Left renal cortex interstitium (tissue), 4 donors: ENCODE measurements at places on chromosomes 2 and 18. TPM values are rescaled to one million over a fixed set of nuclear protein-coding genes. Genes with fewer than 3 reads are reported as not detected.

- no peak for DNase-seq
Measured at GRCh38 chr2:185990861-185991525, 252.4 kb downstream of the FSIP2 start.

DNA sequence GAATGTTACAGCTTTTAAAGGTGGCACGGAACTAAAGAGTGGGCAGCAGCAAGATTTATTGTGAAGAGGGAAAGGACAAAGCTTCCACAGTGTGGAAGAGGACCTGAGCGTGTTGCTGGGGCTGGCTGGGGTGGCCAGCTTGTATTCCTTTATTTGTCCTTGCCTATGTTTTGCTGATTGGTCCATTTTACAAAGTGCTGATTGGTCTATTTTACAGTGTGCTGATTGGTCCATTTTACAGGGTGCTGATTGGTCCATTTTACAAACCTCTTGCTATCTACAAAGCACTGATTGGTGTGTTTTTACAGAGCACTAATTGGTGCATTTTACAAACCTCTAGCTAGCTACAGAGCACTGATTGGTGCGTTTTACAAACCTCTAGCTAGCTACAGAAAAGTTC lies 109.7 kb upstream of the DDX18 start:
- DNase-seq: no peak

GRCh38 chr2:157421331-157421944 lies 22.5 kb downstream of the CYTIP start:
- no peak for DNase-seq

GRCh38 chr18:52367953-52368742 lies 28.2 kb downstream of the DCC start:
- DNase-seq: no peak

UGT1A8 gene
- not detected for polyA plus RNA-seq

DNA sequence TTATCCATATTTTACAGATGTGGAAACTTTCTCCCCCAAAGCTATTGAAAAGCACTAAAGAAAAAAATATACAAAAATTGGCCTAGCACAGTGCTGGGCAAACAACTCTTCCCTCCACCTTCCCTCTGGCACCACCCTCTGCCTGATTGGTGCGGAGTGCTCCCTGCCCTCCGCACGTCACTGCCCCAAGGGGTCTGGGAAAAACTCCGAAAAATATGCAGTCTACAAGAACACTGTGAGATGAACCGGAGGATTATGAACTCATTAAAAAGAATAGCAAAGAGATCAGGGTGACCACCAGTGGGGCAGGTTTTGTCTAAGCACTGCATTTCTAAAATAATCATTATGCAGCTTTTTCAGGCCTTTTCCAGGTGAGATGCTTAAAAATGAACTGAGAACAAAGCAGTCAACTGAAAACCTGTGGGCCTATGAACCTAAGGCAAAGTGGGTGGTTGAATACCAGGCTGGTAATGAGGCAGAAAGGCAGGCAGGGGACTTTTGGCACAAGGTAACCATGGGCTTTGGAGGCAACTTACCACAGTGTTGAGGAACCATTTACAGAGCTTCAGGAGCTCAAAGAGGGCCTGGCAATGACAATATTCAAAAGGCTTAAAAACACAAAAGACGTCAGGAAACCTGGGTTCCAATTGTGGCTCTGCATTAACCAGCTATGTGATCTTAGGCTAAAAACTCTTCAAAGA lies 57.5 kb downstream of the AAK1 start:
- no peak for DNase-seq

DNA sequence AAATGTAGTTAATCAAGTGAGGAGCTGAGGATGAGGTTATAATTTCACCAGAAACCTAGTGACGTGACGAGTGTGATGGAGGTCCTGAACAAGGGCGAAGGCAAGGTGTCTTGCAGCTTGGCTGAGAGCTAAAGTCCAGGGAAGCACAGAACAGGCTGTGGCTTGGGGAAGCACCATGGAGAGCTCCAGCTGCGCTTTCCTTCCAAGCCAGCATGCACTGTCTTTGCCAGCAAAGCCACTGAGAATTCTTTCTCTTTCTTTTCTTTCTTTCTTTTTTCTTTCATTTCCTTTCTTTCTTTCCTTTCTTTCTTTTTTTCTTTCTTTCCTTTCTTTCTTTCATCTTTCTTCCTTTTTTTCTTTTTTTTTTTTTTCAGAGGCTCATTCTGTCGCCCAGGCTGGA lies 239.3 kb downstream of the FBXO15 start:
- DNase-seq: no peak

DNA sequence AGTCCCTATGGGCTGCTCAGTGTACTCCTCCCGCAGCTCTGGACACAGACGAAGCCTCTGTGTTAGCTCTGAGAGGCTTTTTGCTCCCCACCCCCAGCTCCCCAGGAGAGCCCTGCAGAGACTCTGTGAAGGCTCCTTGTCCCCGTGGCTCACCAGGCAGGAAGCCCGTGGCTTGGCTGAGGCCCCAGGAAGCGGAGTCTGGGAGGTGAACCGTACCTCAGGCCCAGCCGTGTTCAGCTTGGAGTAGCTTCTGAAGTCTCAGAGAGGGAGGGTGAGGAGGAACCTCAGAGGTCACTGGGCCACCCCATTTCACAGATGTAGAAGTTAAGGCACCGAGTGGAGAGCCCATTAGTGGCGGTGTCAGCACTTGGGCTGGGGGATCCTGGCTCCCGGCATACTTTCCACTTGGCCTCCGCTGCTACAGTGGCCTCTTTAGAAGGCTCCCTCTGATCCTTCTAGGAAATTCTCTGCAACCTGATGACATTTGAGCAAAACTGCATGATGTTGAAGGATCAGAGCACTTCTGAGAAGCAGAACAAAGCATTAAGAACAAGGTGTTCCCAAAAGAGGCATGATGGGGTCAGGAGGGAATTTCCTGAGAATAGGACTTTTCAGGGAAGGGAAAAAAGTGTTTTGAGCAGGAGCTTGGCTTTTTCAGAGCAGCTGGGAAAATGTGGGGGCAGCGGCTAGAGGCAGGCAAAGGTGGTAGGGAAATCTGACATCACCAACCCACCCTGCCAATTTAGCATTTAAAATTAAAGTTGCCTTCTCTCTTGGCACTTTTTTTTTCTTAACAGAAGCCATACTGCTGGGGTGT lies 79.1 kb downstream of the MCFD2 start:
- no peak for DNase-seq

DNA sequence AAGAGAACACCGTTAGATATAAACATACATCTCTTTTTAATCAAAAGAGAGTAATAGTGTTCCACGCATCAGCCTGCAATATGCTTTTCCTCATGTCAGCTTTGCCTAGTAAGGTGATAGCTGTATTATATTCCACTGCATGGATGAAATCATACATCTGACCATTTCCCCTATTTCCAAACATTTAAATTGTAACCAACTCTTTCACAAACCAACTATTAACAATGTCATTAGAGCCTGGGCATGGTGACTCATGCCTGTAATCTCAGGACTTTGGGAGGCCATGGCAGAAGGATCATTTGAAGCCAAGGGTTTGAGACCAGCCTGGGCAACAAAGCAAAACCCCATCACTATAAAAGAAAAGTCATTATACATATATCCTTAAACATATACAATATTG lies 284.8 kb downstream of the BCL11A start:
- no peak for DNase-seq

SPR gene
- polyA plus RNA-seq: 12.5 TPM

DNA sequence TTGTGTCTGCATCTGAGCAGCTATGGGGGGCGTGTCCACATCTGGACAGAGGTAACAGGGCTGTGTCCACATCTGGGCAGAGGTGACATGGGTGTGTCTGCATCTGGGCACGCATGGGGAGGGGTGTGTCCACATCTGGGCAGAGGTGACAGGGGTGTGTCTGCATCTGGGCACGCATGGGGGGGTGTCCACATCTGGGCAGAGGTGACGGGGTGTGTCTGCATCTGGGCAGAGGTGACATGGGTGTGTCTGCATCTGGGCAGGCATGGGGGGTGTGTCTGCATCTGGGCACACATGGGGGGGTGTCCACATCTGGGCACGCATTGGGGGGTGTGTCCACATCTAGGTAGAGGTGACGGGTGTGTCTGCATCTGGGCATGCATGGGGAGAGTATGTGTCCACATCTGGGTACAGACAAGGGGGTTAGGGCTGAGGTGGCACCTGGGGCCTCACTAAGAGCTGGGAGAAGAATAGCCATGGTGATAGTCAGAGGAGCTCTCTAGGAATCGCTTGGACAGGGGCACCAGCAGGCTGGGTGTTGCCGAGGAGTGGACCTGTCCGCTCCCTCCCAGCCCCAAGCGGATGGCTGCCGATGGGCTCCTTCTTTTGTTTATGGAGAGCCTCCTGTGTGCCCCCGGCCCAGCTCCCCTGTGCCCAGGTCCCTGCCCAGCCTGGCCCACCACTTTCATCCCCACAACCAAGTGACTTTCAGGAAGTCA lies 177.8 kb downstream of the EIPR1 start:
- DNase-seq: no peak

ANKRD23 gene
- 5.7 TPM for polyA plus RNA-seq

CPLX4 gene
- polyA plus RNA-seq: 0.19 TPM

DUSP2 gene
- 4.8 TPM for polyA plus RNA-seq

DNA sequence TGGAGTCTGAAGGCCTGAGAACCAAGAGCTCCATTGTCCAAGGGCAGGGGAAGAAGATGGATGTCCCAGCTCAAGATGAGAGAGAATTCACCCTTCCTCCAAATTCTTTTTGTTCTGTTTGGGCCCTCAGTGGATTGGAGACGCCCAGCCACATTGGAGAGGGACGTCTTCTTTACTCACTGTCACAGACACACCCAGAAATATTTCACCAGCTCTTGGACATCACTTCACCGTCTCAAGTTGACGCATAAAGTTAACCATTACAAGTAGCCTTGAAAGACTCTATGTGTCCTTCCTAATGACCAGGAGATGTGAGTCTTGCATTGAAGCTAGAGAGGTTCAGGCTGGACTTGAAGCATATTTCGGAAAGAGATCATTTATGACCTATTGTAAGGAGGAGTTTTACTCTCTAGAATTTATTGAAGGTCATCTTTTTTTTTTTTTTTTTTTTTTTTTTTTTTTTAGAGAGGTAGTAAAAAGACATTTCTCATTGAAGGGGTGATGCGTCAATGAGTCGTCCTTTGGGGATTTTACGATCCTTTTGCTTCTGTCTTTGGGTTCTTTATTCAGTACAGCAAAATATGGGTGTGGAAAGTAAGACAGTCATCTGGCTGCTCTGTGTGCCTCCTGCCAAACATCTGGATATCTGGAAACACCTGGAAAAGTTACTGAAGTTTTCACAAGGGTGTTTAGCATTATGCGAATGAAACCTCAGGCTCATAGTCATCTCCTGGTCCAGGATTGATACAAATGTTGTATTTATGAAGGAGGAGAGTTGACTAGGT lies 118.1 kb downstream of the PRPF40A start:
- no peak for DNase-seq

DNA sequence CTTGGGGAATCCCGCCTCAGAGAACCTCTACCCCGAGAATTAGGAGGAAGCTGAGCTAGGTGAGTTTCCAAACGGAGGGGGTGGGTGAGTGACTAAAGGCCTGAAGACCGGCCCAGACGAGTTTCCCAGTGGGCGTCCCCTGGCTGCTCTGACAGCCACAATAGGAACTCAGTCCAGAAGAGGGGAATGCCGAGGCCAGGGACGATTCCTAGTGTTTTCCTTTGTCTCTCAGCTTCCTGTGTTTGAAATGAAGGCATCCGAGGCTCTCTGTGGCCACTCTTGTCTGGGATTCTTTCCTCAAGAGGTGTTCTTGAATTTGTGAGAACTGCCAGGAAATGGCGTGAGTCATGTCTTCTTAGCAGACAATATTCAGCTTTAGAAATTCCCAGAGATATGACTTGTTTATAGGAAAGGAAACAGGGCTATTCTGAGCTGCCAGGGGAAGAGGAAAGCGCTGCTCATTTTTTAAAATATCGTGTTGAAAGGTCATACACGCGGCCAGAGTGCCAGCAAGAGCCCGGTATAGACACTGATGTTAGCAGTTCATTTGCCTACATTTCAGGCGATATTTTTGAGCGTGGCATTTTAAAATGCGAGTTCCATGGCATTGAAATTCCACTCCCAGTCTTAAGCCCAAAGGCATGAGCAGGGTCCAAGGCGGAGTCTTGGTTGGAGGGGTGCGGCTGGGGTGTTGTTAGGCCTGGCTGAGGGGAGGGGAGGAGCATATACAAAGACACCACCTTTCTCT lies 169.1 kb upstream of the KLF7 start:
- no peak for DNase-seq

PCARE gene
- polyA plus RNA-seq: 0.31 TPM

DNA sequence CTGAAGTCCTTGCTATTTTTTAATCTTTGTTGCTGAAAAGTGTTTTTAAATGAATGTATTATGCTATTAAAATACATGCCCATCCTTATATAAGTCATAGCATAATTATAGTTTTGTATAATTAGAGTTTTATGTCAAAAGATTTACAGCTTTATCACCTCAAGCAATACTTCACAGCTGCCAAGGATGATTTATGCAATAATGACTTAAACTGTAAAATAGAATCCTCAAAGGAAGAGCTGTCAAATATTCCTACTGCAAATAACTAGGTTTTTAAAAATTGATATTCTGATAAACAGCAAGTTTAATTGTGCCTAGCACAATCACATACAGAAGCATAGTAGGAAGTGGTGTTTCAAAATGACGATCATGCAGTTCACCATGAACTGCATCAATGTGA lies 5.2 kb downstream of the KCNH7 start:
- no peak for DNase-seq

DNA sequence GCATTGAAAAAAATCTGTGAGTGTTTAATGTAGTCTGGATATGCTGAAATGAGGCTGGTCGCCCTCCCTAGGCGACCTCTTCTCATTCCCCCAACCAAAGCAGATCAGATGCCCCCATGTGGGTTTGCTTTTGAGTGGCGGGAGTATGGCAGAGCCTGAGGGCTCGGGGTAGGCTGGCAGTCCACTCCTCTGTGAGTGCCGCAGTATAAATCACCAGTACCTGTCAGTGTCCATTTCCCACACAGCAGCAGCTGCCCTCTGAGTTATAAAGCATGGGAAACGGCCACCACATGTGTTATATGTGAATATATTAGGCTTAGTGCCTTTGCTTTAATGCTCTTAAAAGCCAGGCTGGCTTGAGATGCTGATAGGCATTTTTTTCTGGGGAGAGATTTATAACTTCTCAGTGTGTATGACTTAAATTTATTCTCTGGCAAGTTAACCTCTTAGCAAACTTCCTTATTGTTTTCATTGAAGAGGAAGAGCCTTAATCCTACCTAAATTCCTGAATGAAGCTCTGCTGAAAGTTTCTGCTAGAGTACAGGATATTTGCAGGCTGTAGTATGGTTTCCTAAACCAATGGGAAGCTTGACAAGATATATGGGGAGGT lies 3.8 kb downstream of the DCC start:
- no peak for DNase-seq
